NCI-H345 (cell line): ENCODE measurements at places on chromosomes 12 and 14.

- peak; percentile 94 for DNase-seq
Observed at GRCh38 chr12:2322554-2323120, 269.9 kb downstream of the CACNA1C start.

GRCh38 chr14:51653079-51653774 lies 1.5 kb downstream of the FRMD6 start:
- peak; percentile 16 for DNase-seq

- no peak for DNase-seq
Observed at GRCh38 chr14:89386212-89386886, 30.7 kb downstream of the FOXN3 start.

- DNase-seq = peak; percentile 43
Observed at GRCh38 chr12:81086342-81086741, 8.5 kb downstream of the ACSS3 start.

DNA sequence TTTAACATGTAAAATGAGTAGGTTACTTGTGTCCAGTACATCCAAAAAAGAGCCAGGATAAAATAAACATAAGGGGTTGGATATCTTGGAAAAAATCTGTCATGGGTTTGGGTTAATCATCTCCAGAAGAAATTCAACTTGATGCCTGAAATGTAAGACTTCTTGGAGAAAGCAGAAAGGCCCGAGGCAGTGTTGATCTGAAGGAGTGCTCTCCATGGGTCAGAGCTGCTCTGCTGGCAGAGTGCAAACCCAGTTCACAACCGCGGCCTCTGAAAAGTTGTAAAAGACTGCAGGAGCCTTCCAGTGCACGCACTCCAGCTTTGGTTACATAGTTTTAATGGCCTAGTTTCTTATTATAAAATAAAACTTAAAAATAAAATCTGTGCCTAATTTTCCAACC lies 97.3 kb upstream of the ALX1 start:
- DNase-seq = no peak

DNA sequence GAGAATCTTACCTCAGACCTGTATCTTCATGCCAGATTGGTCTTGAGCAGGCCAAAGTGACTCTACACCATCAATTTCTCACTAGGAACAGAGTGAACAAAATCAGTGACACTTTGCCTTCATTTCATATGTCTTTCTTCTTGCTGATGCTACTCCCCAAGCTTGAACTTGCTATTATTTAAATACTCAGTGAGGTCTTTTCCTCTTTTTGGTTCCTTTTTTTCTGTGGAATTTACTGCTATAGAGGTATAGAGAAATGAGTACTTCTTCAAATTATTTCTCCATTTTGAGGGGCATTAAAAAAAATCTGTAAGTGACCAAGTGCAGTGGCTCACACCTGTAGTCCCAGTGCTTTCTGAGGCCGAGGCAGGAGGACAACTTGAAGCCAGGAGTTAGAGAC lies at the start of gene GPR33:
TSS of gene GPR33 (minus strand) at position 154 of the 400 bp plus-strand sequence. CDS start 4,074 bp downstream, outside the sequence.
- DNase-seq = no peak

DNA sequence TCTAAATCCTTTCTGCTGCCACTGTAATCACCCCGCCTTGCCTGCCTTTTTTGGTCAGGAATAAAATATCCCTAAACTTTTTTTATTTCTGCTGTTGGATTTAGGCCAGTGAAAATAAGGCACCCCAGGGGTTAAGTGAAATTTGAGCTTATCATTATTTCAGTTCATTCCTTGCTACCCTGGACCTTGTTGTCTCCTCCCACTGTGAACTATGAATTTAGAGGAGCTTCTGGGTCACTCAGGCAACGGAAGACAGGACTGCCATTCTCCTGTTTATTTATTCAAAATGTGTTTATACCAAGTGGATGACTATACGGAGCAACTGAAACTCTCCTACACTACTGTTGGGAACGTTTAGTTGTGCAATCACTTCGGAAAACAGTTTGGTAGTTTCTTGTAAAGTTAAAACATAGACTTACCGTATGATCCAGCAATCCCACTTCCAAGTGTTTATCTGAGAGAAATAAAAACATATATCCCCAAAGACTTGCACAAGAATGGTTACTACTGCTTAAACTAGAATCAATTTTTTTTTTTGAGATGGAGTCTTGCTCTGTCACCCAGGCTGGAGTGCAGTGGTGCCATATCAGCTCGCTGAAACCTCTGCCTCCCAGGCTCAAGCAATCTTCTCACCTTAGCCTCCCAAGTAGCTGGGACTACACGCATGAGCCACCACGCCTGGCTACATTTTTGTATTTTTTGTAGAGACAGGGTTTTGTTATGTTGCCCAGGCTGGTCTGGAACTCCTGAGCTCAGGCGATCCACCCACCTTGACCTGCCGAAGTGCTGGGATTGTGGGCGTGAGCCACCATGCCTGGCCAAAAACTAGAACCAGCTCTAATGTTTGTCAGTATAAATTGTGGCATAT lies 2.3 kb upstream of the TRAFD1 start:
- DNase-seq = no peak

DNA sequence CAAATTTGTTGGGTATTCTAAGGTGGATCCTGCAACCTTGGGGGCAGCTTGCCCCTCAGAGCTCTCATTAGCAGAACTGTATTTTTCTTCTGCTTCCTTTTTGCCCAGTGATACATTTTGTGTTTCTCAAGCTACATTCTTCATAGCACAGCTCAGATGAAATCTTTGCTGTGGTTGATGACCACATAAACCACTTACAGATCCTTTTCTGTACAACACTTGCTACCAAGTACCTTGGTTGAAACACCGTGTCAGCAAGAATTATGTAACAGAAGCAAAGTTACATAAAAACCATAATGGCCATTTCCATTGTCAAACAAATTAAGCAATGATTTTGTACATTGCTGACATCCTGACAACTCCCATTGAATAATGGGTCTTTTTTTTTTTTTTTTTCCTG lies 9.7 kb upstream of the PLBD1 start:
- DNase-seq = no peak

DNA sequence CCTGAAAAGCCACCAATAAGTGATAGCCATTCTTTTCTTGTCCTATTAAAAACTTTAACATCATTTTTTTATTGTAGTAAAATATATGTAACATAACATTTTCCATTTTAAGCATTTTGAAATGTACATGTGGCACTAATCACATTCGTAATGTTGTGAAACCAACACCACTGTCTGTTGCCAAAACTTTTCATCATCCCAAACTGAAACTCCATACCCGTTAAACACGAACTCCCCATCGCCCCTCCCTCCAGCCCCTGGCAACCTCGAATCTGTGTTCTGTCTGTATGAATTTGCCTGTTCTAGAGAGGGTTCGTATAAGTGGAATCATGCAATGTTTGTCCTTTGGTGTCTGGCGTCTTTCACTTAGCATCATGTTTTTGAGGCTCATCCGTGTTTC lies 75.9 kb downstream of the CCDC92 start:
- DNase-seq = no peak

- peak; percentile 93 for DNase-seq
Observed at GRCh38 chr12:107317751-107318555, 224.6 kb upstream of the CRY1 start.

GRCh38 chr12:119710374-119710964 lies 42.5 kb downstream of the PRKAB1 start:
- DNase-seq = no peak

DNA sequence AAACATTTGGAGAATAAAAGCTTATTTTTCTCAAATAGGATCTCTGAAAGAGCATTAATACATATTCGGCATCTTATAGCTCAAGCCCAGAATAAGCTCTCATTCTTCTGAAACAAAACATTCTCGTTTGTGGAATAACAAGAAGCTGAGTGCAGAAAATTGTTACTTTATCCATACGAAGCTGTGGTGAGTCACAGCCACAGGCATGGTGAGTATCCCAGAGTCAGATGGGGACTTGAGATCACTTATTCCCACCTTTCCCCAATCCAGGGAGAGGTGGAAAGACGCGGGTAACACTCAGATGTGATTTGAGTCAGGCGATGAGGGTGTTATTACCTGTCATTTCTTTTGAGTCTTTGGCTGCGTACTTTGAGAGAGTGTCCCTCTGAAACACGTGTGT lies 214.6 kb upstream of the TMEM132C start:
- no peak for DNase-seq

DNA sequence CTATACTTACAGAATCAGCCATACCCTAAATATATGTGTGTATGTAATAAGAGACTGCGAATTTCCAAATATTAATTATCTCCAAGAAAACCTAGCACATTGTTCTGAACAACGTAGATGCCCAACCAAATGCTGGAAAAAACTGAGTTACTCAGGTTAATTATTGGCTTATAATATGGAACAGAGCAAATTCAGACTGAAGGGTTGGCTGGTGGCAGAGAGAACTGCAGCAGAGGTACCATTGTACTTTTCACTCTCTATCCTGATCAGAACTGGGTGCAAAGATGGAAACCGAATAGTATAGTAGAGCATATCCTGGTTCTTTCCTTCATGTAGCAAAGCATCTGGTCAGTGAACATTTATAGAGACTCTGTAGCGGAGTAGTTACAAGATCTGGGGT lies 185.7 kb downstream of the SLC2A13 start:
- no peak for DNase-seq

DNA sequence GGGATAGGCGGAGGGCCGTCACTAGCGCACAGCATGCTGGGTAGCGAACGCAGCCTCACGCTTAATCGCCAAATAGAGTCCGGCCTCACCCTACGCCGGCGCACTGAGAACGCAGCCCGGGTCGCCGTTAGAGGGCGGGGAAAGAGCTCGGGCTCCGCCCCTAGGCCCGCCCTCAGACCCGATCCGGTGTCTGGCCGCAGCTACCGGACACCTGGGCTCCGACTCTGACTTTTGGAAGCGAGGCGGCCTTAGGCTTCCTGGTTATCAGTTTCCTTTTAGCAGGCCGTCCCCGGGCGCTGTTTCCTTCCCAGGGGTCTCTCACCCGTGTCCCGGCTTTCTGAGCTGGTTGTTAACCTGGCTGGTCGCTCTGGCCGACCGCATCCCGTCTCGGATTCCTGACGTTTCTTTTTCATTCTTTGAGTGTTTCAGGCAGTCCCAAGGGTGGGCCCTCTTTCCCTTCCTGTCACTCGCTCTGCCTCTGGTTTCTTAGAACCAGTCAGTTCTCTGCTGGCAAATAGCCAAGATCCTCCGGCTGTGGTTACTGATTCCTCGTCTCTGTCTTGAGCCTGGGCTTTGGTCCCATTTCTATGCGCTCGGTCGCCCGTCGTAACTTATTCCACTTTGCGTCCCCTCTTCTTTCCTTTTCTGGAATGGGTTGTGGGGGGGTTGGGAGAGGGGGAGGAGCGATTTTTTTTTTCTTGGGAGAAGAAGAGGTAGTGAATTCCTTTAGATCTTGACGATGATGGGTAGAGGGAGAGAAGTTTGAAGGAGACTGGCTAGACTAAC lies 464 bp upstream of the STRN3 start:
- peak; percentile 98 for DNase-seq

DNA sequence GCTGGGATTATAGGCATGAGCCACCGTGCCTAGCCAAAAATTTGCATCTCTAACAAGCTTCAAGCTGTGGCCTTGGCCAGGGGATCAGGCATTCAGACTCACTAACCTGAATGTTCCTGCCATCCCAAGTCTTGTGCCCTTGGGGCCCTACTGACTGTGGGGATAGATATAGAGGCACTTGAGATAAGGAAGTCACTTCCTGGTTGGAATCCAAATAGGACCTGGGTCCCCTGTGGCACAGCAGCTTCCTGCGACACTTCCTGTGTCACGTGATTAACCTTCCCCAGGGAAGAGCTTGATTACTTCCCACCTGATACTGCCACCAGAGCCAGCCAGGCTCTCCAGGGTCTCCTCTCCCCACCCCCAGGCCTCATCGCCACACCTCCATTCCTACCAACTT lies 128.2 kb downstream of the BCL11B start:
- DNase-seq = no peak

- DNase-seq = no peak
Observed at GRCh38 chr12:105848286-105848685, 290.5 kb downstream of the NUAK1 start.

DNA sequence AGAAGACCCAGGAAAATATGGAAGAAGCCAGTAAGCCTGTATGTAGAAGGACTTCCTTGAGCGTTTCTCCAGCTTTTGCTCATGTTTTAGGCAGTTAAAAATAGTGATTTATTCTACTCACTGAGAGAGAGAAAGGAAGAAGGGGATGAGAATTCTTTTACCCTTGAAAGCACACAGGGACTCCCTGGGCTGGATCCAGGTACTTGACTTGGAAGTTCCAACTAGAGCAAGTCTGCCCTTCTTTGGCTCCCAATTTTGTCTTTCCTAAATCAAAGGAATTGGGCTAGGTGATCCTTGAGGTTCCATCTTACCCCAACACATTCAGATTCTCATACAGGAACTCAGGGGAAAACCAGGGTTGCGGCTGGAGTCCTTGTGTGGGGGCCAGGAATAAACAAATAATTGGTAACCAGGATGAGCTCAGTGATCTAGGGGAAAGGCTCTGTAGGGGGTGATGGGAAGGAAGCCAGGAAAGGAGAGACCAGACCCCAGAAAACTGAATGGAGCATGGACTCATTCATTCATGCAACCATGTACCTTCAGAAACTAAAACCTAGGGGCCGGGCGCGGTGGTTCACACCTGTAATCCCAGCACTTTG lies 11.5 kb upstream of the ITGA5 start:
- no peak for DNase-seq

DNA sequence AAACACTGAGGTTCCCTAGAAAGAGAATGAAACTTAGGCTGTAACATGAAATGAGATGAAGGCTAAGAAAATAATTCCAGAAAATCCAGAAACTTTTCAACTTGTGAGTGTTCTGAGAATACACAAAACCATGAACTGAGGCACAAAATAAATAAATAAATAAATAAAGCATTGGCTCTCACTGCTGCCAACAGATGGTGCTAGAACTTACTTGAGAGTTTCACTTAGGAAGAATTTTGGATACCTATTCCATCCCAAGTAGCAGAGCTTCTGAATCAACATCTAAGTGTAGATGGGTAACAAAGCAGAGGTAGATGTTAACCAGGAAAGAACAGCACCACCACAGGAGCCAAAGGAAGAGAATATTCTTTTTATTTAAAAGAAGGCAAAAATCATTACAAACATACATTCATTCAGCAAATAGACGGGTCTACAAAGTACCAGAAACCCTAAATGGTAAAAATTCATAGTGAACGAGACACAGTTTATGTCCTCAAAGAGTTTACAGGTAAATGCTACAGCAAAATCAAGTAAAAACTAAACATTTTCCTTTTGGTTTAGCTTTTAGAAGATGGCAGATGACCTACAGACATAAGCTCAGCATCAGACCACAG lies 16.7 kb downstream of the EPS8 start:
- no peak for DNase-seq

DNA sequence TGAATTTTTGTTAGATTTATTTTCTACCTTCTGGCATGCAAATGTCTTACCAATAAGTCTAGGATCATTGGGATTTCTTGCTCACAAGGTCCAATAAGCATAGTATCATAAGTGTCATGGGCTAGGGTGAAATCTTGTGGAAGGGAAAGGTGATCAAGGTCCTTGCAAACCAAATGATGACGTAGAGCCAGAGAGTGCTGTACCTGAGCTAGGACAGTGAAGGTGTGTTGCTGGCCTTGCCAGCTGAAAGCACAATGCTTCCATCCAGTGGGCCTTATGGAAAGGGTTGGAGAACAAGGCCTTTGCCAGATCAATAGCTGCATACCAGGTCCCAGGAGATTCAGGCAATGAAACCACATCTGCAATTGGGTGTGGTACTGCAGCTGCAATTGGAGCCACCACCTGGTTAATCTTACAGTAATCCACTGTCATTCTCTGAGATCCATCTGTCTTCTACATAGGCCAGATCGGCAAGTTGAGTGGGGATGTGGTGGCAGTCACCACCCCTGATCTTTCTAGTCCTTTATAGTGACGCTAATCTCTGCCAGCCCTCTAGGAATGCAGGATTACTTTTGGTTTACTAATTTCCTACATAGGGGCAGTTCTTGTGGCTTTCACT lies 208.9 kb upstream of the MYL2 start:
- no peak for DNase-seq
